CD8-positive, alpha-beta memory T cell (primary cell): ENCODE measurements at places on chromosomes 12 and 14.

GRCh38 chr12:3835914-3836313, 37.3 kb downstream of the PARP11 start:
- DNase-seq, result no peak

DNA sequence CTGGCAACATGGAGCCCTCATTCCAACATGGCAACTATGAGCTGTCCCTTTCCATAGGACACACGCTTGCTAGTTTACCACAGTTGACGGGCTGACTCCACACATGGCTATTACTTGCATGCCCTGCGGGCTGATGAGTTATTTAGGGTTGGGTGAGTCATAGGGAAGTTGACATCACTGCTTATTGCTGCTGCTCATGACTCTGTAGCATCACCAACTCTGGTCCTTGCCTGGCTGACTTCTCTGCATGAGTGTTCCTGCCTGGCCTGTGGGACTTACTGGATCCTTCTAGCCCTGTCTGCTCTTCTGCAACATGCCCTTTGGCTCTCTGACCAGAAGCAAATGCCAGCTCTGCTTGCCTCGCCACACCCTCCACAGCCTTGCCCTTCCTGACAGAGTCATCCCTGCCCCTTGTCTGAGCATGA, 199.5 kb downstream of the ANO6 start:
- DNase-seq, result no peak

- no peak for DNase-seq
Measured at GRCh38 chr12:52232674-52233461, at the start of gene KRT7. Gene KRT7, plus strand, starts transcription at chr12:52233243. Its CDS starts 54 bp downstream, at chr12:52233297.

GRCh38 chr12:2118481-2119255, 65.9 kb downstream of the CACNA1C start:
- DNase-seq, result no peak

GRCh38 chr12:117447665-117448366, 86.4 kb upstream of the NOS1 start:
- no peak for DNase-seq

DNA sequence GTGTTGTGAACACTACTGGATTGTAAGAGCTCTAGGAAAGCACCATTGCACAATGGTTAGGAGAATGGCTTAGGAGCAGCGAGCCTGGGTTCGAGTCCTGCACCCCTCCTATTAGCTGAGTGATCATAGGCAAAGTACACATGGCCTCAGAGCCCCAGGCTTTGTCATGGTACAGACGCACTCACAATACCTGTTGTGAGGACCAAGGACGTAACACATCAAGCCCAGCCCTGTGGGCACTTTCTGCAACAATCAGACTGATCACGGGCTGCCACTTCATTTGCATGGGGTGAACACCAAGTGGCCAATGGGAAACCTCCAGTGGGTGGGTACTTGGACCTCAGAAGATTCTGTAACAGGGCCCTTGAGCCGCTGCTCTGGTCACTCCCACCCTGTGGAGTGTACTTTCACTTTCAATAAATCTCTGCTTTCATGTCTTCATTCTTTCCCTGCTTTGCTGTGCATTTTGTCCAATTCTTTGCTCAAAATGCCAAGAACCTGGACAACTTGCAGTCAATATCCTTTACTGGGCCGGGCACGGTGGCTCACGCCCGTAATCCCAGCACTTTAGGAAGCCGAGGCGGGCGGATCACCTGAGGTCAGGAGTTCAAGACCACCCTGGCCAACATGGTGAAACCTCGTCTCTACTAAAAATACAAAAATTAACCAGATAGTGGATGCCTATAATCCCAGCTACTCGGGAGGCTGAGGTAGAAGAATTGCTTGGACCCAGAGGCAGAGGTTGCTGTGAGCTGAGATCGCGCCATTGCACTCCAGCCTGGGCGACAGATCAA, 28.2 kb downstream of the GLRX5 start:
- DNase-seq, result no peak

- DNase-seq, result no peak
Measured at GRCh38 chr12:101719566-101719965, 19.7 kb downstream of the SYCP3 start.

DNA sequence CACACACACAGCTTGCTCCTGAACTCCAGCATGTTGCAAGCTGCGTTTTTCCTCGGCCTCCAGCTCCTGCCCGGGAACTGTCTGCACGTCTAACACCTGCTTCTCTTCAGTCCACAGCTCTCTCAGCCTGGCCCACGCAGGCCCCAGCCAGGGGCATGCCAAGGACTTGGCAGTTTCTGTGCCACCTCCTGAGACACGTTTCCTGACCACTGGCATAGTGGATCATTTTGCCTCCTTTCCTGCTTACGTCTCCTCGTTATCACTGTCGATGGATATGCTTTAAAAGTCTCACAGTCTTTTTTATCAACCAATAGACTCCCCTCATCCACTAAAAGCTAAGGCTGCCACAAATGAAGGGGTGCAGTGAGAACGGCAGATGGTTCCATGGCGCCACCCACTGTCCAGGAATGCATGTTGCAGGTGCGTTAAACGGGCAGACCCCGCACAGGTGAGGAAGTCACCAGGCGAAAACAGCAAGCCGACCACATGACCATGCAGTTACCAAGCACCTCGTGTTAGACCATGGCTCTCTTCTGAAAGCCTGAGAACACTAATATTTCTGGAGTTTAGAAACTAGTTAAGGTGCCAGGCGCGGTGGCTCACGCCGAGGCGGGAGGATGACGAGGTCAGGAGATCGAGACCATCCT, 14.7 kb upstream of the TEAD4 start:
- DNase-seq, result peak; percentile 36

- DNase-seq, result no peak
Measured at GRCh38 chr12:2264651-2265232, 212.0 kb downstream of the CACNA1C start.

- DNase-seq, result no peak
Measured at GRCh38 chr14:73744175-73744867, 30.1 kb upstream of the PNMA1 start.

GRCh38 chr12:107702106-107702505, 16.5 kb downstream of the PWP1 start:
- DNase-seq, result no peak

DNA sequence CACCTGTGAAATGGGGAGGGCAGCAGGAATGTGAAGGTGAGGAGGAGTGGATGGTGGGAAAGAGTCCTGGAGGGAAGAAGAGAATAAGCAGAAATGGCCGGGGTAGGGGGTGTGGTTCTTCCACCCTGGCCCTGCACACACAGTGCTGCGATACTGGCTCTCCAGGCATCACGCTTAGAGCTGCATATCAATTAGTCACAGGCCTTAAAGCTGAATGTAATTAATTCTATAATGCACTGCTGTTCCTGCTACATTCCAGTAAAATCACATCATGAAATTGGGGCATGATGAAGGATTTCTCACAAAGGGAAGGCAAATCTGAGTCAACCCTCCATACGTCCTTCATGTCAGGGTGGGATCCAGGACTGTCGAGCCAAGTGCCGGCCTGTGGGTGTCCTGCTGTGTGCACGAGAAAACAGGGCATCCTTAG, 566.1 kb downstream of the BCL11B start:
- DNase-seq, result no peak

DNA sequence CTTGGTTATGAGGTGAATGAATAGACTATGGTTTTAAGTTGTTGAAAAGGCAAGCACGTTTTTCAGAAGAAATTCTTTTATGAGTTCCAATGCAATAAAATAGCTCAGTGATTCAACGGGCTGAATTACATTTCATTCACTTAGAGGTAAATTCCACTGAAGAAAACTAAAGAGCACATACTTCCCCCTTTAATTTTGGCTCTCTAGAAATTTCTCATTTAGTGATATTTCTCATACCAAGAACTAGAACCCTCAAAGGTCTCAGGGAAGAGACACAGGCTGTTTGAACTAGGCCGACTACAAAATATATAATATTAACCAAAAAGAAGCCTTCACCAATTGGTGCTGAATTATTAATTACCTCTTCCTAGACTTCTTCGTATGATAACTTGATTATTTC, 68.6 kb downstream of the TAOK3 start:
- DNase-seq, result no peak

DNA sequence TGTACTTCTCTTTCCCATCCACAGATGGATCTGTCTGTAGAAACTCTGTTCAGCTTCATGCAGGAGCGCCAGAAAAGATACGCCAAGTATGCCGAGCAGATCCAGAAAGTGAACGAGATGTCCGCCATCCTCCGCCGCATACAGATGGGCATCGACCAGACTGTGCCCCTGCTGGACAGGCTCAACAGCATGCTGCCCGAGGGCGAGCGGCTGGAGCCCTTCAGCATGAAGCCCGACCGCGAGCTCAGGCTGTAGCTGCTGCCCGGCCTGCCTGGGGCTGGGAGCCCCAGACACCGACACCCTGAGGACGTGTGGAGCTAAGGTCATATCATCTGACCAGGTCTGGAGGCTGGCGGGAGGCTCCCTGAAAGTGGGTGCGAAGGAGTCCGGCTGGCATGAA, 97.1 kb downstream of the DUSP16 start:
- DNase-seq, result no peak

DNA sequence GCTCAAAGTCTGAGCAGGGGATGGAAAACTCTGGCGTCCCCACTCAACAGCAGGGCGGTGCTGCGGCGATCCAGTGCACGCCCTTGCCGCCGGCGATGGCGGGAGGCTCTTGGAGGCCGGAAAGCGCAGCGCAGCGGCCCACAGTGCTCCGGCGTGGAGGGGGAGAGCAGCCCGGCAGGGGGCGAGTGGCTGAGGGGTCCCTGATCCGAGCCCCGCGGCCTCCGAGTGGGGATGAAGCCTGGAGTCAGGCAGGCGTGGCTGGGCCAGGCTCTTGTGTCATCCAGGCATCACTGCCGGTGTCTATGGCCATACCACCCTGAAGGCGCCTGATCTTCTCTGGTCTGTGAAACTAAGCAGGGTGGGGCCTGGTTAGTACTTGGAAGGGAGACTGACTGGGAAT, 183.1 kb downstream of the ALG10 start:
- no peak for DNase-seq

- no peak for DNase-seq
Measured at GRCh38 chr14:40164083-40164482, 731.9 kb upstream of the FBXO33 start.

GRCh38 chr14:71709987-71710386, 222.2 kb upstream of the RGS6 start:
- no peak for DNase-seq

- DNase-seq, result no peak
Measured at GRCh38 chr12:82971584-82971983, 284.9 kb downstream of the TMTC2 start.

- no peak for DNase-seq
Measured at GRCh38 chr14:92601757-92602417, 88.3 kb downstream of the RIN3 start.

DNA sequence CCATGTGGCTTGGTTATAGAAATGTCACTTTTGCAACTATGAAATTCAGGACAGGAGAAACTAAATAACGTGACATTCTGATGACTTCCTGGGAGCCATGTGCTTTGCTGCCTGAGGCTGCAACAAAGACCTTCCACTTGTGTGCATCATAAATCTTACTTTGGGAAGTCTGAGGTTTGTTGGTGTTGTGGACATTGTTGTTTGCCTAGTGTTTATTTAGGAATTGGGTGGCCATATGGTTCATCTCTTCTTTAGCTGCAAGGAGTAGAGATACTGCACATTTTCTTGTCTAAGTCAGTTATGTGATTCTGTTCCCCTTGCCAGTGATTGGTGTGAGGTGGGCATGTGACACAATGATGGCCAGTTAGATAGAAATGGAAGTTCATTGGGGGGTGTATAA, 167.3 kb upstream of the SSTR1 start:
- DNase-seq, result no peak

DNA sequence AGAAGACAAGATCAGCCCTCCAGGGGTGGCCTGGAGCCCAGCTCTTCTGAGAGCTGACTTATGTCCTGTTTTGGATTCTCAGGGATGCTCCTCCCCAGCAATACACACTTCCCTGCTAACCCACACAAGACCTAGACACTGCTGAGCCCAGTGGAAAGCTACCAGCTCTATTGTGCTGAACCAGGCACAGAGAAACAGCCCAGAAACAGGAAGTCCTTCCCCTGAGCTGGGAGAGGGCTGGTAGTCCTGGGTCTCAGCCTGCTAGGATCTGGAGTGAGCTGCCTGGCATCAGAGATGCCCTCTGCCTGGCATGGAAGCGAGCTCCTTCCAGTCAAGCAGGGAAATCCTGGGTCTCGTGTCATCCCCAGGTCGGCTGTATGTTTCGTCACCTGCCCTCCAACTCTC, 1.2 kb upstream of the LAG3 start:
- DNase-seq, result no peak

GRCh38 chr12:2009623-2010022, 5.4 kb upstream of the DCP1B start:
- DNase-seq, result no peak

DNA sequence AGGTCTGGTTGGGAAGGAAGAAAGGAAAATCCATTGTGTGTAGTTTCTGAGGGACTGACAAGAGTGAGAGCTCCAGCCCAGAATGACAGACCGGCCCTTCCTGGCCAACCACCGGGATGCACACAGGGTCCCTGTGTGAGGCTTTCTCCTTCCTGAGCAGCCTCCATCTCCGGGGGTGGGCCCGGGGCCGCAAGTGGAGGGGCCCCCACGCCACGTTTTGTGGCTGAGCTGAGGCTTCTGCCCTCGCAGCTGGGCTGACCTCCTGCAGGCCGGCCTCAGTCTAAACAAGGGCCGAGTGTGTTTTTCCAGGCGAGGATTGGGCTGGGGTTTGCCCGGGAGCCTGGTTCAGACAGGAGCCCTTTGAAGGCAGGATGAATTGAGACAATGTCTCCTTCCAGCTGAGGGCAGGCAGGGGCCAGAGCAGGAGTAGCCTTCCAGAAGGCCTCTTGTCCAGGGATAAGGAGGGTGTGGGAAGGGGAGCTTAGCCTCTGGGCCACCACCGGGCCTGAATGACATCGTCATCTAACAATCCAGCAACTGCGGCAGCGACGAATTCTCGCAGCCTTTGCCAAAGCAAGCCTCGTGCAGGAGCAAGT, 96.5 kb upstream of the NCOR2 start:
- no peak for DNase-seq

- no peak for DNase-seq
Measured at GRCh38 chr12:38907201-38907923, 2.0 kb upstream of the CPNE8 start.

- DNase-seq, result no peak
Measured at GRCh38 chr12:64261813-64262212, 39.7 kb upstream of the KICS2 start.

DNA sequence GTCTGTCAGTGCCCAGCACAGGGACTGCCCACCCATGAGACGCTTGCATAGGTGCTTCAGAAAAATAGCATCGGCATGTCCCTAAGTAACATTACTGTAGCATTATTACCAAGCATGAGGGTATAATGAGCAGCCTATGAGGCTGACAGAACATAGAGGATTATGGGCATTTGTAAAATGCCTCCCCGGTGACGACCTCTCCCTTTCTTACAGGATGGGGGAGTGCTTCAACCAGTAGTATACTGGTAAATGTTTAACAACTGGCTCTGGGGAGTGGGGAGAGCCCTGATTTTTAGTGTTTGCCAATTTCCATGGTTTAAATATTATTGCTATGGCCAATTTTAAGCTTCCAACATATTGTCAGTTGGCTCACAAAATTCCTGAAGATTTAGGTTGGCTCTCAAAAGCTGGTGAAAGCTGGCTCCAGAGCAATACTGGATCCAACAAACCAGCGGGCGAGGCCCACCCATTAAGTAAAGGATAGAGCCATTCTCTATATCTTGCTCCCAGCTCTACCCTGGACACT, 104.5 kb downstream of the ETNK1 start:
- no peak for DNase-seq
